ENCODE measurements at places on chromosomes 11 and 22.

GRCh38 chr22:50010676-50011446 lies 1.7 kb downstream of the IL17REL start:
- no peak for DNase-seq

- DNase-seq = peak; percentile 12
These were observed at the start of gene FAM181B for GRCh38 chr11:82733444-82734119. Gene FAM181B, minus strand, starts transcription at chr11:82733864. Its CDS starts 135 bp downstream, at chr11:82733729.

- DNase-seq = peak; percentile 91
These were observed at the start of gene TMEM126A for GRCh38 chr11:85647604-85648299. Gene TMEM126A, plus strand, starts transcription at chr11:85647967. Its CDS starts 2,289 bp downstream, at chr11:85650256.

- no peak for DNase-seq
These were observed 23.6 kb downstream of the HIRA start for GRCh38 chr22:19407649-19408606.

GRCh38 chr11:334264-334994 lies 13.8 kb upstream of the IFITM3 start:
- no peak for DNase-seq

- no peak for DNase-seq
These were observed 47.2 kb upstream of the MMP7 start for GRCh38 chr11:102577723-102578122.

DNA sequence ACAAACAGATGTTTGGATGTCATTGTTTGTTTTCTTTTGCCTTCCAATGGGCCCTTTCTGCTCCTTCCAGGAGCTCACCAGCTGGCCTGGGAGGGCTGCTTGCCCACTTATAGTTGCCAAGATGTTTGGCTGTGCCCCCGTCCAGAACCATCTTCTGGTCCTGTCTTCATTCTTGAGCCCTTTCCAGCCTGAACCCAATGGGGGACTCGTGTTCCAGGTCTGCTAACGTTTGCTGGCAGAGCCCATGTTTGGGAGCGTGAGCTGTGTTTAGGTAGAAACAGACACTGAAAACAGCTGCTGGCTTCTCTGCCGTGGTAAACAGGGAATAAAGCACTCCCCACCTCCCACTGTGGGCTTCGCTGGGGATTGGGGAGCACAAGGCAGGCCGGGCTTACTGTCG lies 83.2 kb upstream of the SYT13 start:
- DNase-seq = no peak

- DNase-seq = no peak
These were observed 6.4 kb upstream of the CCND1 start for GRCh38 chr11:69634590-69634989.

DNA sequence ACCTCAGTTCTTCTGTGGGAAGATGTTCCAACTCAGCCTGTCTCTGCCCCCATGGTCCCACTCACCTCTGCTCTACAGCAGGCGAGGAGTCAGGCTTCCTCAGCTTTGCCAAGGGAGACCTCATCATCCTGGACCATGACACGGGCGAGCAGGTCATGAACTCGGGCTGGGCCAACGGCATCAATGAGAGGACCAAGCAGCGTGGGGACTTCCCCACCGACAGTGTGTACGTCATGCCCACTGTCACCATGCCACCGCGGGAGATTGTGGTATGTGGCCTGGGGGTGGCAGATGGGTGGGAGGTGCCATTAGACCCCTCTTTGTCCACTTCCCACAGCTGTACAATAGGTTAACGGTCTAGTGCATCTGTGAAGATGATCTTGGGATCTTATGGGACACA lies 73.3 kb downstream of the MYO7A start:
- DNase-seq = no peak

DNA sequence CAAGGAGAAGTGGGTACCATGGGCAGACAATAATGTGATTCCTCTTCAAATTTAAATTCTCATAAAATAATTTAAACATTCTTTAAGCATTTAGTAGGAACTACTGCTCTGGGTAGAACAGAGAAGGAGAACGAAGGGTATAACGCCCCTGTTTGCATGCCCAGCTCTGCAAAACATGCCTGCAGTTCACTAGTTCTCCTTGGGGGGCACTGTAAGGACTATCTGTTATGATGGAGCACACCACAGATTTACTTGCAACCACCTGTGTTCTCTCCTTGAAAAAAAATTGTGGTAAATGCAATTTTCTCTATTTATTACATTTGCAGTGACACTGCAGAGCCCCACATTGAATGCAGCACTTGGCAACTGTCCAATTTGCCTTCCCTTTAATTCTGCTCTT lies 100.3 kb downstream of the GUCY1A2 start:
- no peak for DNase-seq

- peak; percentile 70 for DNase-seq
These were observed 69.1 kb downstream of the NAT10 start for GRCh38 chr11:34174412-34175041.

- DNase-seq = no peak
These were observed 25.2 kb downstream of the DSCAML1 start for GRCh38 chr11:117771841-117772240.

DNA sequence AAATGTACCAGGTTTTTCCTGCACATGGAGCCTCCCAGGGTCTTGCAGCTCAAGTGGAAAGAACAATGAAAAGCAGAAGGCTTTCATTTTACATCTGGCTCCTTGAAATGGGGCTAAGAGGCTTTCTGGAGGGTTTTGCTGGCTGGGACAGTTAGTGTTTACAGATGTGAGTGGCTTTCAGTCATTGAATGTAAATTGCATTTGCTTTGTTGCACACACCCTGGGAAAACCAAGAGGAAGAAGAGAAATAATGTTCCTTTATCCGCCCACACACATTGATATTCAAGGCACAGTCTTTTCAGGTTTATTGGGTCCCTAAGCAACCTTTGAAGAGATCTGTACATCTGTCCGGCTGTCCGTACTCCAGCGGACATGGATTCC lies 144.5 kb downstream of the SPON1 start:
- DNase-seq = no peak

DNA sequence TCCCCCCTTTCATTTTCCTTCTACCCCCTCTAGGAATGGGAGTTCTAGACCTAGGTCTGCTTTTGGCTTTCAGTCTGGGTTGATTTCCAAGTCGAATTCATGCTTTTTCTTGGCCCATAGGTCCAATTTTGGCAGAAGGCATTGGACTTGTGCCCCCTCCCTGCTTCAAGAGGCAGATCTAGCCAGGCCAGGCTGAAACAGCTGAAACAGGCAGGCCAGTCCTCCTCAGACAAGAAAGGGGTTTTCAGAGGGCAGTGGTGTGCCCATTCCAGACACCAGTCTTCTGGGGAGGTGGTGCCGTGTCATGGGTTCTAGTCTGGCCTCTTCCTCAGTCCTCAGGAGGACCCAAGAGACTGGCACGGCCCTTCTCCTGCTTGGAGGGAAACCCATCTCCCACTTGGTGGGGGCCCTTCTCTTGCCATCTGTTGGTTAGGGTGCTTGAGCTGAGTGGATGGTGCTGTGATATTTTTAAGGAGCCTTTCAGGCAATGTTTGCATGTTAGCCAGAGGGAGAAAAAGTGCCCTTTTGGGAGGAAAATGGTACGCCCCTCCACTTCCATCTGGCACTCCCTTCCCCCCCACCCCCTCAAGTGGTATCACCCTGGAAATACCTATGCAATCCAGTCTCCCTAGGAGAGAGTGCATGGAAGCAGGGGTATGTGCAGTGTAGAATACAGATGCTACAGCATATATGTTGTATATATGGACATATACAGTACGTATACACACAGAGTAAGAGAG lies 53.6 kb downstream of the SYT13 start:
- DNase-seq = no peak

DNA sequence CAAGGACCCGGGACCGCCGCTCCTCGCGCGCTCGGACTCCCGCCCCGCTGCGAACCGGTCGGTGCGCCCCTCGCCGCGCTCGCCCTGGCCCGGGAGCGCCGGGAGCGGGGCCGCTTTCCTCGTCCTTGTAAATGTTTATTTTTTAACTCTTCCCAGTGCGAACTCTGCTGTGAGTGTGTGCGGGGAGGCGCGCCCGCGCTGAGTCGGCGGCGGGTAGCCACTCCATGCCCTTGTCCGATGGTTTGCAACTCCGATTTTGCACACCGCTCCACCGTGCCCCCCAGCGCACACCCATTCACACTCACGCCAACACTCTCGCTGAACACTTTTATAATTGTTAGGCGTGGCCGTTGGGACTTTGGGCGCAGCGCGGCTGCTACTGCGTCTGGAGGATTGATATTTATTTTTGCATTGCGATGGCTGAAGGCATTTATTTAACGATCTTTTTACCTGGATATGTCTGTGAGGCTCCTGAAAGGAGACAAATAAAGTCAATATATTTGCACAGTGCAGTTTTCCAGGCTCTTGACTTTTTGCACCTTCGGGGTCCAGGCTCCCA lies 1.0 kb downstream of the C11orf96 start:
- no peak for DNase-seq

DNA sequence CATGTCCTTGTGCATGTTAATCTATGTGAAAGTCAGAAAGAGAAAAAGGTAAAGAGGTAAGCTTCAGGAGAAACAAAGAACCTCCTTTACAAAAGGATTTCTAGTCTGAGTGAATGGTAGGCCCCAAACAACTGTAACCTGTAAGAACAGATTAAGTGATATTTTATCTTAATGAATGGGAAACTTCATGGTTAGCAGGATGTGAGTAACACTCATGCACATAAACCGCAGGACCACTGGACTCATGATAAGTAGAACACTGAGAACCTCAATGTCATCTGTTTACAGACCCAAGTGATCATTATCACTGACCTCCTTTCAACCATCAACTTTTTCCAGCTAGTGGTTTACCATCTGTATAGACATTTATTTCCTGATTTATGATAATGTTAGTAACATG lies 19.9 kb downstream of the OR8G5 start:
- no peak for DNase-seq

GRCh38 chr22:46230262-46230901 lies 19.7 kb downstream of the CDPF1 start:
- no peak for DNase-seq

DNA sequence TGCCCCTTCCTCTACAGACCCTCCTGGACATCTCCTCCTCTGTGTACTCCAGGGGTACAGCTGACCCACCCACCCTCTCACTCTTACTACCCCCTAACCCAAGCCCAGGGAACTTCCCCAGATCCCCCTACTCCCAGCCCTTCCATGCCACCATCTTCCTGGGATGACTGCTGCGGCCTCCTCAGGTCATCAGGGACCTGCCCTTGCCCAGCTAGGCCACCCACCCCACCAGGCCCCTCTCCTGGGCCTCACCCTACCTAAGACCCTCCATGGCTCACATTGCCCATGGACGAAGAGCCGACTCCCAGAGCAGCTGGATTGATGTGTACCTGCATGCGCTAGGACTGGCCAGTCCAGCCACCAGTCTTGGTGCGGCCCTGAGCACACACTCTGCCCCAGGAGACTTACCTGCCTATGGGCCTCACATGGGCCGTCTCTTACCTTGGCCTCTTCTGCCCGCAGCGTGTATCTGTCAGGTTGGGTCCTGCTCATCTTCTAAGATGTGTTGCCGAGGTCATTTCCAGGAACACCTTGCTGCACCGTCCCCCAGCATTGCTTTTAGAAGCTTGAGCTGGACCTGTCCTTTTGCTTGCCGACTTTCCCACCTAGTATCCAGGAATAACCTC lies 2.0 kb upstream of the CLDN5 start:
- no peak for DNase-seq

GRCh38 chr11:69252490-69252837 lies 41.5 kb upstream of the MYEOV start:
- no peak for DNase-seq

GRCh38 chr11:119377112-119377901 lies 4.2 kb downstream of the USP2 start:
- DNase-seq = no peak

DNA sequence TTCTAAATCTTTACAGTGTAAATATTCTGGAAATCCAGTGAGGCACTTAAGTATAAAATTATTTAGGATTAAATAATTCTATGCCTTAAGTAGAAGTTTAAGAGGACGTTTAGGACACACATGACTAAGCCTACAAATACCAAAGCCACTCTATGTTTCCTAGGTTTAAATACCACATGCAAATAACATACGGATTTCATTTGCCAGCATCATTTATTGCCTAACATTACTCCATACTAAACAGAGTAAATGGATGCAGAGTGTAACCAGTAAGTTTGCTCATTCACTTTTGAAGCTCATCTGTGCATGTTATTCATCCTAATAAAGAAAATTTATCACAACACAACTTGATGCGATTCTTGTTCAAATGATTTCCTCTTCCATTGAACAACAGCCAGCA lies 4.1 kb downstream of the BDNF start:
- DNase-seq = no peak

GRCh38 chr11:95297680-95298452 lies 66.9 kb upstream of the SESN3 start:
- peak; percentile 71 for DNase-seq

DNA sequence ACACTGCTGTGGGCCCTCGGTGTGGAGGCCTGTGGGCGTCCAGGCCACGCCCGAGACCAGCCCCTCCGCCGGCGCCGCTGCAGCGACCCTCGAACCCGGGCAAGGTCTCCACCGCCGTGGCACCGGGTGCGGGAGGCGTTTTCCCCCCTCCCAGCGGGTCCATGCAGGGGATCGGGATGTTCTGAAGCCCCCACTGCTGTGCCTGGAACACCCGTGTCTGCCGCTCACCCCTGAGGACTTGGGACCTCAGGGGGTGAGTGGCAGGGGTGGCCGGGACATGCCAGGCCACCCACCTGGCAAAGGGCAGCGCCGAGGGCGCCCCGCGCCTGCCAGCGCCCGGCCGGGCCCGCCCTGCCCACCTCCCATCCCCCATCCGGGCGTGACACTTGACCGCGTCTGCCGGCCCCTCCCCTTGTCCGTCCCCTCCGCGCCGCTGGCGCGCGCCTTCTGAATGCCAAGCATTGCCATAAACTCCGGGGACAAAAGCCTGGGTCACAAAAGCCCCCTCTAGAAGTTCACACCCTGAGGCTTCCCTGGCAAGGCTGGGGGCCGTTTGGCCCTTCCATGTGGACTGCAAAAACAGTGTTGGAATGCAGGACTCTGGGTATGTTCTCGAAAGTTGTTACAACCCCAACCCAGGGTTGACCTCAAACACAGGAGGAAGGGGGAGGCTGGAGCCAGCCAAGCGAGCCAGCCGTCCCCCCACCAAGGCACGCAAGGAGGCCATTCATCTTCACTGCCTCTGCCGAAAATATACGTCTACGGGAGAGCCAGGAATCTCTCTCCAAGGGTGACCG lies 819 bp upstream of the KCNQ1OT1 start:
- peak; percentile 11 for DNase-seq

Data from NCI-H1092 treated with DMSO at 0.1 percent for 48 hours (cell line).